ENCODE measurements at places on chromosomes 3 and 15.

- no peak for DNase-seq
These were observed 44.8 kb downstream of the PEAK1 start for GRCh38 chr15:77375133-77375532.

GRCh38 chr3:71579326-71579934, 4.1 kb downstream of the FOXP1 start:
- no peak for DNase-seq

- no peak for DNase-seq
These were observed 165.6 kb downstream of the ATP8B4 start for GRCh38 chr15:49953421-49953820.

GRCh38 chr3:20103731-20104130, 63.5 kb downstream of the KAT2B start:
- no peak for DNase-seq

GRCh38 chr15:99911816-99912215, 178.6 kb upstream of the LYSMD4 start:
- no peak for DNase-seq

DNA sequence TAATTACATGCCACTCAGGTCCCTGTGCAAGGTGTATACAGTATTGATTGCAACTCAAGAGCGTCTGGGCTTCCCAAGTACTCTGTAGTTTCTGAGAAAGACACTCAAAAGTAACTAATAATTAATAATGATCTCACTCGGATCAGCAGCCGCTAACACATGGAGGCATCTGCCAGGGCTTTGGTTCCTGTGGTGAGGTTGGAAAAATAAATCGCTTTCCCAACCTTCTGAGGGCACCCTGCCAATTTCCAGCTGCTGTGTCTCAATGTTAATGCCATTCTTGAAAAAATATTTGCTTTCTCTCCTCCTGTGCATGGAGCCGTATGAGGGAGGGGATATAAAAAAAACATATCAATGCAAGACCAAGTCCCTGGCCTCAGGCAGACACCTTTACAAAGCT, 116.5 kb upstream of the SLC2A2 start:
- no peak for DNase-seq

GRCh38 chr3:54126551-54126950, 4.2 kb downstream of the CACNA2D3 start:
- no peak for DNase-seq

Data from osteoblast (primary cell).